ENCODE measurements at places on chromosomes 7 and 10.

DNA sequence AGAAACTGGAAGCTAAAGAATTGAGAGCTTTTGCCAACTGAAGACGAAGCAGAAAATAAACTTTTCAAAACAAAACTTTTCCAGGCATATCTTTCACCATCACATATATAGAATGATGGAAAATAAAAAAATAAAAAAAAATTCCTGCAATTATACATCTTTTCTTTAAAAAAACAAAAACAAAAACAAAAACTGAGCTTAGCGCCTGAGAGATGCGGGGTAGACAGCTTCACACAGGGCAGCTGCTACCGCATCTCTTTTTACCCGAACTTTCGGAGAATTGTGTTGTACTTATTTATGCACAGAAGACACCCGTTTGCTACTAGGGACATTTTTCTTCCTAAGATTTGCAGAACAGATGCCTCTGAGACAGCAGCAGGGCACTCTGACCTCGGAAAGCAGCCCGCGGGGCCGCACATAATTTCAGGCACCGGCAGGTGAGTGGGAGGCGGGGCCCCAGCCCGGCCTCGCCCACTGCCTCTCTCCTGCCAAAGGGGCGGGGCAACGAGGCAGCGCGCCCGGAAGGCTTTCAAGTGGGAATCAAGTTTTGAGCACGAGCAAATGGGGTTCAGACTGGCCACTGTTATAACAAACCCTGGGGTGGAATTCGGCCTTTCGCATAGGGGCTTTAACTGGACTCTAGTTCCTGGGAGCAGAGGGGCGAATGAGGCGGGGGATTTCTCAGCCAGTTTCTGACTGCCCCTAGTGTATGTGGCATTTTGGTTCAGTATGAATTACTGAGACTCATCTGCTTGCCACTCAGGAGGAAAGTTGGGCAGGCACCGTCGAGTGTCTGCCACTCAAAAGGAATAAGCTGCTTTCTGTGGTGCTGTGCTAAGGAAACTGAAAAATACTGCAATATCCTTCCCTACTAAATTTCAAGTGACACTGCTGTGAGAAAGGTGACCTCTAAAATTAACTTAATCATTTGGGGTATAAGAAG is 18.5 kb upstream of the FAM133B start:
- DNase-seq, result no peak

GRCh38 chr7:35483568-35483967 is 211.4 kb downstream of the HERPUD2 start:
- no peak for DNase-seq

- no peak for DNase-seq
These were observed 13.2 kb downstream of the ALKBH4 start for GRCh38 chr7:102451371-102452054.

DNA sequence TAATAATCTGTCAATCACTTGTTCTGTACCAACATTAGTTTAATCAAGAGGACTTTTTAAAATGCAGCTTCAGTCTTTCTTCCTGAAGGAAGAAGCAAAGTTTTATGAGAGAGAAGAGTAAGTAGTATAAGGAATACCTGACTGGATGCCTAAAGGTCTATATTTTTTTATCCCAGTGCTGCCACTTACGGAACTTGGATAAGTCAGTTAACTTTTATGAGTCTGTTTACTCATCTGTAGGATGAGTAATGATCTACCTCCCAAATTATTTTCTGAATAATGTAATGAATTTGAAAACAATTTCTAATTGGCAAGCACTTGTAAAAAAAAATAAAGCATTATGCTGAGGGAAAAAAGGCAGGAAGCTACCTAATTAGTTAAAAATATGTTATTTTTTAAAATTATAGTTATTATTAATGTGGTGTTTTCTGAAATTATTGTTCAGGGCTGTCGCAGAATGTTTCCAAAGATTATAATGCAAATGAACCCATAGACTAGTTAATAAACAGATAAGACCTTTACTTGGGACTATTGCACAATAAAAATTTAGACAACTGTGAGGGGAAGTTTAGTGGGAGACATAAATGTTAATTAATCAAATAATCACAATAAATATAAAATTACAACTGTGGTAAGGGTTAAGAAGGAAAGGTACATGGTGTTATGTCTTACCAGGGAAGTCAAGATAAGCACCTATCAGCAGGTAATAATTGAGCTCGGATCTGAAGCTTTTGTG is 24.6 kb downstream of the SLK start:
- no peak for DNase-seq

GRCh38 chr7:44147026-44147991 is 6.2 kb upstream of the MYL7 start:
- no peak for DNase-seq

DNA sequence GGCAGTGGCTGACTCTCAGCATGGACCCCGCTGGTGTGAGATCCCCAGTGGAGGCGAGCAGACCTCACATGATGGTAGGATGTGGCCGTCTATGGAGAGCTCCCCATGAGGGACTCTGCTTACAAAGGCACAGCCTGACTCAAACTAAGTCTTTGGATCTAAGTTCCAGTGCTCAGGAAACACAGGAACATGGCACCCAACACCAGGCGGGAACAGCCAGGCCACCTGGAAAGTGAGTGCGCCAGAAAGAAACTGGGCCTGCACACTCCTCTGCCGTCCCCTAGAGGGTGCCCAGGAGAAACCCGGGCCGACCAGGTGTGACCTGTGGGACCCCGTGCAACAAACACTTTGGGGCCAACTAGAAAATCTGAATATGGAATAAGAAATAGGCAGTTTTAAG is 10.0 kb downstream of the PITRM1 start:
- DNase-seq, result no peak

All from CD8-positive, alpha-beta memory T cell (primary cell).